ENCODE measurements at places on chromosomes 5 and 9.

- DNase-seq = no peak
Observed at GRCh38 chr5:36369219-36369690, 67.6 kb upstream of the RANBP3L start.

GRCh38 chr5:8851101-8851500 lies 694.8 kb downstream of the SEMA5A start:
- DNase-seq = no peak

GRCh38 chr5:181281984-181282316 lies 21.0 kb upstream of the TRIM52 start:
- DNase-seq = no peak

DNA sequence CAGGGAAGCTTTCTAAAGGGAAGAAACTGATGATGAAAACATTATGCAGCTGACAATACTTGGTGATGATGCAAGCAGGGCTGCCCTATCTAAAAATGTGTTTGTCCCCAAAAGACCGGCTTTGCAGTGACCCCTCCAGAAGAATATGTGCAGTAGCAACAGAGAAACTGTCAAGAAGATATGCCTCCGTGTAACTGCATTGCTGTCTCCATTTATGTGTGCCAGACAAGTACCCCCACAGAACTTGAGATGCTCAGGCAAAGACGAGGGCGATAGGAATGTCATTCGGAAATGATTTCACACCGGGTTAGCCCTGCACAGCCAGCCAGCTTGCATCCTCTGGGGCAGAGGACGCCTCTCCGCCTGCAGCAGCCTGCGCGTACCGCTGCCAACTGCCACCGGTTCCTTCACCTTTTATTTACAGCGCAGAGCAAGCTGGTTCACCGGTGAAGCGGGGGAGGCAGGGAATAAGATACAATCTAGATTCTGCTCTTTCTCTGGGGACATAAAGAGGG lies 2.0 kb downstream of the GABBR2 start:
- no peak for DNase-seq

GRCh38 chr5:140628711-140629110 lies 4.3 kb downstream of the CD14 start:
- DNase-seq = no peak

Data from nucleus accumbens (tissue), 56 donors.